ENCODE measurements at places on chromosomes 11 and 22.

GRCh38 chr11:130555251-130555841, 106.9 kb downstream of the ADAMTS15 start:
- no peak for DNase-seq

GRCh38 chr11:72735495-72736027, 16.6 kb downstream of the ARAP1 start:
- no peak for DNase-seq

GRCh38 chr11:34929794-34930763, 13.7 kb downstream of the PDHX start:
- no peak for DNase-seq

- DNase-seq: no peak
These were observed 11.7 kb downstream of the FJX1 start for GRCh38 chr11:35629914-35630313.

DNA sequence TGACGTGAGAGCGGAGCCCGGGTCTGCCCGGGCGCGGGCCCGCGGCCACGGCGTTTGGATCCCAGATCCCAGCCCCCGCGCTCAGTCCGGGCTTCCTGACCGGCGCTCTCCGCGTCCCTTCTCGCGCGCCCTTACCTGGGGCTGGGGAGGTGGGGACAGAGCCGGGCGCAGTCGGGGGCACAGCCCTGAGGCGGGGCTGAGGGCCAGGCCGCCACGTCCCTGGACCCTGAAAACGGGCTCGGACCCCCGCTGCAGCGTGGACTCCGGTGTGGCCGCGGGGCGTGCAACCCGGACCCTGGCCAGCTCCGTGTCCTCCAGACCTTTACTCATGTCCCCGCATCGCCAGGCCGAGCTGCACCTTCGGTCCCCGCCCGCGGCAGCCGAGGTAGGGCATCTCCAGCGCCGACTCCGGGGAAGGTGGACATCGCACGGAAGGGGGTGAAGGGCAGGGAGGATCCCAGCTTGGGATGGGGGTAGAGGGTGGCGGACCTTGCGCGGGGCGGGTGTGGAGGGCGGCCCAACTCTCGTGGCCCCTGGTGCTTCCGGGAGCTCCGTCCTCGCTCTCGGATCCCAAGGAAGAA, 9.9 kb upstream of the AIFM3 start:
- DNase-seq: no peak
